ENCODE measurements at places on chromosomes 12 and 14.

- no peak for DNase-seq
Measured at GRCh38 chr12:93950311-93950710, 198.1 kb upstream of the PLXNC1 start.

DNA sequence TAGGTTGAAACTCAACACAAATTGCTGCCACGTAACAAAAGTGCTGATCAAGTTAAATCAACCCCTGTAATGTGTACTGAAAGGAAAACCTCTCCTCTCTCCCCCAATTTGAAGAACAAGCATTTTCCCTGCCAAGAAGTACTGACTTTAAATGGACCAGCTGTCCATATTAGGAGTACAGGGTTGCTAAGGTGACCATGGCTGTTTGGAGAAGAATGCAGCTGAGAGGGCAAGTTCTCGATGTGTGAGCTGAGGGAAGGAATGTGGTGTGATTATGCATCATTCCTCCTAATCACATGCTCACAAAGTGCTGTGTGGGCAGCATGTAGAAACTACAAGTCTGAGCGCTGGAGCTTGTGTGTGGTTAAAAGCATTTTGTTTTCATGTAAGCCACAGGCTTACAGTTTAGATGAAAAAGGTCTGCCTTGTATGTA, 50.9 kb upstream of the CCT2 start:
- DNase-seq = peak; percentile 51

- DNase-seq = no peak
Measured at GRCh38 chr12:4330203-4330602, 9.2 kb downstream of the TIGAR start.

DNA sequence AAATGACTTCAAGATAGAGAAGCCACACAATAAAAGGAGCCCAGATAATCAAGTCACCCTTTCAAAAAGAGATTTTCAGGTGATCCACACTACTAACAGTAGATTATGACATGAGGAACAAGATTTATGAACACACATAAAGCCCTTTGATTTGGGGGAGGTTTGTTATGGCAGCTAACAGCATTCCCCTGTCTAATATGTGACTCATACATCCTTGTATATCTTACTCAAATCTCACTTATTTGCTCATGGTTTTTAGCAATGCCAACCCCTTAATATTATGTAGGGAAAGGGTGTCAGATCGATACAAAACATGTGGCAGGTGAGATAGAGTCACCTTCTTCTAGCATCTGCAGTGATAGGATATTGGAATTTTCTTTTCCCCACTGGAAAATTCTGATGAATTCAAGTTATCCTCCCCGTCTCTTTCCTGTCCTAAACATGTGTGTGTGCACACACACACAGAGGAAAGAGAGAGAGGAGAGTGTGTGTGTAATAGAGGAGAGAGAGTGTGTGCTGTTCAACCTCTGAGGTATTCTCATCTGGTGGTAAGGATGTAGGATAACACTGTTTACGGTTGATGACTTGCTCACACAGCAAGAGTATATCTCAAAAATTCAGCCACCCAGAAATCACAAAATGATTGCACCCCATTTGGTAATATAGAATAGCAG, 319.9 kb downstream of the KCNC2 start:
- no peak for DNase-seq

DNA sequence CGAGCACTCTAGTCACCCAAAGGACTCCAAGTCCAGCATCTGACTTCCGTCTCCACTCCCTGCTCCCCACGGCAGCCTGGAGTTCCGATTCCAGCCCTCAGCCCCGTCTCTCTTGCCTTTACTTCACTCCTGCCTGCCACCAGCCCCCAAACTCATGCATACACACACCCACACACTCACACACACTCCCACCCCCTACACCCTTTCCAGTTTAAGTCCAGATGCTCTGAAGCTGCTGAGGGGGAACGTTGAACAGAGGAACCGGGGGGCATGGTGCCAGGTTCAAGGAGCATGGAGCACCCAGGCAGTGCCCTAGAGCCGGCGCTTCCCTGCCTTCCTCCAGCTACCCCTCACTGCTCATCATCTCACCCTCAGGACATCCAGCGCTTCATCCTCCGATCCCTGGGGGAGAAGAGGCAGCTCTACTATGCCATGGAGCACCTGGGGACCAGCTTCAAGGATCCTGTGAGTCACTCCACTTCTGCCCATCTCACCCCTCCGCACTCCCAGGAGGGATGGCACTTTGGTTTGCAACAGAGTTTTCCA, 3.3 kb downstream of the P3H3 start:
- no peak for DNase-seq

- DNase-seq = no peak
Measured at GRCh38 chr12:84512751-84513150, 399.8 kb downstream of the SLC6A15 start.

GRCh38 chr12:40034712-40035111, 71.2 kb downstream of the SLC2A13 start:
- DNase-seq = no peak

DNA sequence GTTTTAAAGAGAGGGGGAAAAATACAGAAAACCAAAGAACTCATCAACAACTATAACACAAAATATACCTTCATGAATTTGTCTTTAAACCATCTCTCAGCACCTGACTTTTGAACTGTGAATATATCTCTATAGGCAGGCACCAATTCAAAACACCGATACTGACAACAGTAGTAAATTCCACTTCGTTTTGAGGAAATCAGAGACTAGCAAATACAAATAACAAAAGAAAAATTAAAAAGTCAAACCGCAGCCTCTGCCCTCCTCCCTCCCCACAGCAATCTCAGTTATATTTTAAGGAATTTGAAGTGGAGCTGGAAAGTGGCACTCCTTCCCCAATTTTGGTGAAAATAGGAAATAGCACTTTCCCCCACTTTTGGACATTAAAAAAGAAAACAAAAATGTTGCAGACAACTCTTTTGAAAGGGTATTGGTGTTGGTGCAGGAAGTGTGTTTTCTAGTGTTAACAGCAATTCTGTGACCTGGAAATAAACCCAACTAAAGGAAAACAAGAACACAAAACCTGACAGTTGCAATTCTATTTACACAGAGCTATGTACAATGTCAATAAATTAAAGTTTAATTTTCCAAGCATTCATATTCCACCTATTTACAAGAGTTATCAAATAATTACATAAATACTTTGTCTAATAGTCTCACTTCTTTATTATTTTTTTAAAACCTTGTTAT, 13.5 kb downstream of the TBX3 start:
- no peak for DNase-seq

GRCh38 chr12:52818388-52818787, 4.5 kb upstream of the KRT4 start:
- no peak for DNase-seq

GRCh38 chr12:34217660-34218059, 195.4 kb downstream of the ALG10 start:
- DNase-seq = no peak

GRCh38 chr12:18690653-18691052, 47.2 kb downstream of the PLCZ1 start:
- no peak for DNase-seq

GRCh38 chr12:2243275-2243674, 190.5 kb downstream of the CACNA1C start:
- DNase-seq = no peak

GRCh38 chr14:84670796-84671195, 859.1 kb upstream of the FLRT2 start:
- DNase-seq = no peak

- no peak for DNase-seq
Measured at GRCh38 chr12:39123580-39124253, 218.3 kb upstream of the CPNE8 start.

GRCh38 chr12:42776396-42776795, 186.8 kb upstream of the PRICKLE1 start:
- no peak for DNase-seq

DNA sequence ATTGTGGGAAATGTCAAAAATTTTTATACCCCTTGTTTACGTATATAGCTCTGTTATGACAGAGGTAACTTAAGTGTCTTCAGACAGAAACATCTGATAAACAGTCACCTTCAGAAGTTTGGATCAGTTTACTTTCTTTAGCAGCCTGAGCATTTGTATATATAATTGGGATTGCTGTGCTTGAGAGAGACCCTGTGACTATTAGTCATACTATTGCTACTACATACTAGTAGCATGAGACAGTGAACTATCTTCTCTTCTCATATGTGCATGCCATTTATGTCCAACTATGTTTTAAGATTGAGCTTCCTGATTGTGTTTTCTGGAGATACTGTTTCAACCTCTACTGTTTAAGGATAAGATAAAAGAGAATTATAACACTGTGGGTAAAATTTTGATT, 101.5 kb downstream of the PDE6H start:
- no peak for DNase-seq

- no peak for DNase-seq
Measured at GRCh38 chr14:64891173-64891838, 11.6 kb upstream of the SPTB start.

DNA sequence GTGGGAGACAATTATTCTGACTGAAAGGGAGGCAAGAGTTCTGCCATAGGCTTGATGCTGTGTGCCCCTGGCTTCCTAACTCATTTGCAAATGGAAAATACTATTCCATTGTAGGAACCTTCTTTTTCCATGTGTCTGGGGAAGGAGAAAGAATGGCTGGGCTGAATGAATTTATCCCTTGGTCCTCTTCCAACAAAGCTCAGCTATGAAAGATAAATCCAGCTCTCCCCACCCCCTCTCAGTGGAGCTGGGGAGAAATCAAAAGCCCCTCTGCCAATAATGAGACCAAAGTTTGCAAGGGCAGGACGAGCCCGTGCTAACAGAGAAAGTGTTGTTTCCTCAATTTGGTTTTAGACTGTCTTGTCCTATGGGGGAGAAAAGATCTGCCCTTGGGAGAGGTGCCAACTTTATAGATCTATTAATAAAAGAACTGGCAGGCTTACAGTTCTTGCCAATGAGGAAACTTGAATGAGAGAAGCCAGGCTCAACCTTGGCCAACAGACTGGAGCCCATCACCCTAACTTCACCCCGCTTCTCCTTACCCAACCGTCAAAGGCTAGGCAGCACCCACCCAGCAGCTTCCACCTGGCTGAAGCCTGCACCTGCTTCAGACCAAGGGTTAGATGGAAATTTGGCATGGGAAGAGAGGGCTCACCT, 8.9 kb upstream of the TCL1B start:
- no peak for DNase-seq

GRCh38 chr14:49622022-49622607, 1.5 kb downstream of the MGAT2 start:
- DNase-seq = no peak

- no peak for DNase-seq
Measured at GRCh38 chr12:124764870-124765580, 98.6 kb downstream of the SCARB1 start.

GRCh38 chr12:79624378-79624777, 66.4 kb downstream of the PAWR start:
- DNase-seq = no peak

- DNase-seq = no peak
Measured at GRCh38 chr14:93056166-93056839, 59.4 kb downstream of the ITPK1 start.

DNA sequence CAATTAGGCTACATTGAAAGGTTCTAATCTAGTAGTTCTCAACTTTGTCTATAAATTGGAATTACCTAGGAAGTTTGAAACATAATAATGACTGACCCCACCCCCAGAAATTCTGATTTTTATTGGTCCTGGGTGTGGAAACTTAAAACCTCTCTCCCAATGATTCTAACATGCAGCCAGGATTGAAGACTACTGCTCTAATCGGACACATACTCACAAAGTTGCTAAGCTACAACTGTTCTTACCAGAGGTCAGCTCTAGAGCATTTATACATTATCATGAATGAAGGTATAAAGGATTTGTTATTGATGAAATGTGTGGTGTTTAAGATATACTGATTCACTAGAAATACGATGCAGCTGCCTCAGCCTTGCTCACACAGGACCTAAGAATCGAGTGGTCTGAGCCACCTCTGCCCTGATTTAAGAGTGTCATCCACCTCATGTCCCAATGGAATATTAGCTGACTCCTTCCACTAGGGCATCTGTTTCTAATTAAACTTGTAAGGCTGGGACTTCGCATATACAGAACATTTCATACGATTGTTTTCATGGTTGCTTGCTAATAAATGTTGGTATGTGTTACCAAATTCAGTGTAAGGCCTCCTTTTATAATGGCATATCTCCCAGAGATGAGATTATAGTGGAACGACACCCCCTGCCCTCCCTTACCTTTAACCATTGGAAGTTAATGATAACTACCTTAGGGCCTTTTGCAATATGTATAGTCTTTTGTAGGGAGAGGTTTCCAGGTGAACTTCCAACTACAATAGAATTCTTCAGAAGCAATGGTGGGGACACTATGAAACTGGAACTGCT, 410.8 kb upstream of the PDE3A start:
- no peak for DNase-seq

DNA sequence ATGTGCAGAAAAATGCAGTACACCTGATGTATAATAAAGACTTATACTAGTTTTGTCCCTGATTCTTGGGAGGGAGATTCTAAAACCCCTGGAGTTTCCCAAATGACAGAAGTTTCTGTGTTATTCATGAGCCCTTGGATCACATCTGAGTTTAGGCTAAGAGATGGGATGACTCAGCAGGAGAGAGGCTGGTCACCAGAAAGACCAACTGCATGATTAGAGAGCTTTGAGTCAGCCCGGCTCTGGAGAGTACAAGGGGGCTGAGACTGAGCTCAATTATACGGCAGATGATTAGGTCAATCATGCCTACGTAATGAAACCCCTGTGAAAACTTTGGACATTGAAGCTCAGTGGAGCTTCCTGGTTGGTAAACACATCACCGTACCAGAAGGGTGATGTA, 174.2 kb downstream of the SSPN start:
- no peak for DNase-seq

GRCh38 chr14:92877757-92878431, 45.1 kb upstream of the CHGA start:
- DNase-seq = no peak

DNA sequence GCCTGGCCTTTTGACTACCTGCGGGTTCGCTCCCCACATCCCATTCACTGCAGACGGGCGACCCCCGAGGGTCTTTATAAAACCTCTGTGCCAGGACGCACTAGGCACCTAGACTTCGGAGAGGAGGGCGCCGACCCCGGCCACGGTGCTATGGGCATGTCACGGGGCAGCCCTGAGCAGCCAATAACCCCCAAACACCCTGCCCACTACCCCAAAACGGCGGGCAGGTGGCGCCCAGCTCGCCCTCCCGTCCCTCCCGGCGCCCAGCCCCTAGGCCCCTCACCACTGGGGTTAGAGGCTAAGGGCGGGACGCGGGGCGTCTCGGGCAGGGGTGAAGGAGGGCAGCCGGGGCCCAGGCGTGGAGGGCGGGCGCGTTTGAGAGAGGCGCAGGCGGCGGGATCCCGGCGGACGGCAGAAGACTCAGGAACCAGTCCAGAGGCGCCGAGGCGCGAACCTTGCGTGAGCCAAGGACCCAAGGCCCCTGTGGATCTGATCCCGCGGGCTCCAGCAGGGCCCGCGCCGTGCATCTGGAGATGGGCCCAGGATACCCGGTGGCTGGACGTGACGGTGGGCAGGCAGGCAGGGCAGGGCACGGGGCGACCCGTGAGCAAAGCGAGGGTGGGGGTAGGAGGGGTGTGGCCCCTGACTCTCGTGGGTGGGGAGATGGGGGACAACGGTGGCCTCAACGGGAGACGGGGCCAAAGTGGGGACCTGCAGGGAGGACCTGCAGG, 11.1 kb downstream of the KRT85 start:
- DNase-seq = no peak

Measured in GM12878 (cell line).